ENCODE measurements at places on chromosomes 7 and 10.

DNA sequence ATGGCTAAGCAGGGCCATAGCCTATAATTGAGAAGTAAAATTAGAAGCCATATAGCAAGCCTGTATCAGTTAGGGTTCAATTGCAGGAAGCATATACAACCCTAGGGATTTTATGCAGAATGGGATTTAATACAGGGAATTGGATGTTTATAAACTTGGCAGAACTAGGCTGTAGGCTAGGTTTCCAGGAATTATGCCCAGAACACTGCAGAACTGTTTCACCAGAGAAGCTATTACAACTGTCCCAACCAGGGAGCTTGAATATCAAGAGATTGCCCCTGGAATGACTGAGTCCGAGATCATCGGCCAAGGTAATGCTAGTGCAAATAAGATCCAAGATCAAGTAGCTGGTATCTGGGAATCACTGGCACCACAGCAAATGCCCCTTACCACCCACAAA lies 64.0 kb downstream of the PRR15 start:
- DNase-seq: no peak

DNA sequence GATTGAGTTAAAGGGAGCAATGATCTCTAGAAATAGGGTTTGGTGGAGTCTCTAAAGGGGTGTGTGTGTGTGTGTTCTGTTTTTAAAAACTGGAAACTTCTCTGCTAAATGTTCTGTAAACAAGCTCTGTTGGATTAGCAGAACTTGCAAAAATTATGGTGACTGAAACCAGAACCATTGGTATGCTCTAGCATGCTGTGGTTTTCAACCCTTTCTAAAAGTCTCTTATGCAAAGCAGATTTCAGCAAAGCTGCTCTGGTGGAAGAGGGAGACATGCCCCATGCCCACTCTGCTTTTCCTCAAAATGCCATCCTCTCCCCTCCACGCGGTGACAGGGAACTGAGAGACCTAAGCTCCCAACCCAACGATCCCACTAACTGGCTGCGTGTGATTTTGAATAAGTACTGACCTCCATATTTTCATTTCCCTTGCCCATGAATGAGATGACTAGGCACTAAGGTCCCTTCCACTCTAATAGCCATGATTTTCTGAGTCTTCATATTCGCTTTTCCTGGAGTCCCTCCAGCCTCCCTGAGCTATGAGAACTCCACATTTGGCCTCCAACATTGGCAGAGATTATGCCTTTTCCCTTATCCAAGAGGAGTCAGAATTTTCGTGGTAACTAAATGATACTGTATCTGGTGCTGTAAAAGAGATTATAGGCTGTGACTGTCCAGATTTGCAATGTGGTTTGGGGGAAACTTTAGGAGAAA lies 117.3 kb upstream of the PALS2 start:
- DNase-seq: no peak

DNA sequence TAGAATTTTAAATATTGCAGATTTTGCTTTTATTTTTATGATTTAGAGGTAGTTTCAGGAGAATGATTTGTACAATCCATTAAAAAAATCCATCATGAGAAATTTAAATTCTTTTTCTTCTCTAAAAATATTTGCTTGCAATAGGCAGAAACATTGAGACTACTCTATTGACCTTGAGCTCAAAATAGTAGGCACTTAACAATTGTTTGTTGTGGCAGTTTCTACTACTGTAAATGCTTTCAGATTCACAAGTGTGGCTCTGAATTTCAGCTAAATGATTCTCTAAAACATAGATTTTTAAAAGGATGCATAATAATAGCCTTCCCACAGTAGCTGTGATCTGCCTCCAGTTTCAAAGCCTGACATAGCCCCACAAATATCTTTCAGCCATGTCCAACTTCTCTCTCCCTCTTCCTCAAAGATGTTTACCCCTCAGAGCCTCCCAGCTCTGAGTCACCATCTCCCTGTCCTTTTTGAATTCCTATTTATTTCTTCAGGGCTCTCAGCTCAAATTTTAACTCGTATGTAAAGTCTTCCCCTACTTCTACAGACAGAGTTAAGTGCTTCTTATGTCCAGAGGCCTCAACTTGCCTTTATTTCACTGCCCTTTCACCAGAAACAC lies 160.5 kb downstream of the AOAH start:
- DNase-seq: no peak

DNA sequence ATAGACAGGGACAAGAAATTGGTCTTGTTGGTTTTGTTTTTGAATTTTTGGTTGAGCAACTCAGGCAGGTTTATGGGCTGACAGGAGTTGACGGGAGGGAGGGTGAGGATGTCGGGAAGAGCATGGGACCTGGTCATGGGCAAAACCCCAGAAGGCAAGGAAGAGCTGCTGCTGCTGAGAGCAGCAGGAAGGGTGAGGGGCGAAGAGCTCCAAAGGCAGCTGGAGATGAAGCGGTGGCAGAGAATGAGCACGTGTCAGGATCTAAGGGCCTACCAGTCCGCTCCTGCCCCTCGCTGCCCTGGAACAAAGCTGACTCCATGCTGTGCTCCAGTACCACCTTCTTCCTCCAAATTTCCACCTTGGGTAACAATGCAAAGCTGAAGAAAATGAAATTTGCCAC lies 84.3 kb downstream of the ARHGAP22 start:
- DNase-seq: no peak

GRCh38 chr7:3302681-3303320 lies 1.7 kb downstream of the SDK1 start:
- DNase-seq: no peak

- DNase-seq: no peak
Observed at GRCh38 chr10:71211775-71212317, 524 bp upstream of the UNC5B start.

DNA sequence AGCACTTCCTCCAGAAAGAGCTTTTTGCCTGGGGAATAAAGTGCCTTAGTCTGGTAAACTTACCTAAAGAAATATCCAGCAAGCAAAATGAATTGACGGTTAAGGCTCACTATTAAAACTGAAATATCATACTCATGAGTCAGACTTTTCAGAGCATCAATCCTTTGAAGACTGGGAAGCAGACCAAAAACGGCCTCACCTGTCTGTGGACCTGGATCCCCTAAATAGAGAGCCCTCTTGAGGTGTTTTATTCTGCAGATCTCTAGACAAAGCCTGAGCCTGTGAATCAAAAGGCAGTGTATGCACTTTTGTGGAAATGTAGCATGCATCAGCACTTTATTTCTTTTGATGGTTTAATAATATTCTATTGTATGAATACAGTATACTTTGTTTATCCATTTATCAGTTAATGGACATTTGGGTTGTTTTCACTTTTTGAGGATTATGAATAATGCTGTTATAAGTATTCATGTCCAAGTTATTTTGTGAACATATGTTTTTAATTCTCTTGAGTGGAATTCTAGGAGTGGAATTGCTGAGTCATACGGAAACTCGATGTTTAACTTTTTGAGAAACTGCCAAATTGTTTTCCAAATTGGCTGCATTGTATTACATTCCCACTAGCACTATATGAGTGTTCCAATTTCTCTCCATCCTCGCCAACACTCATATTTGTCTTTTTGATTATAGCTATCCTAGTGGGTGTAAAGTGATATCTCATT lies 449.0 kb upstream of the IGFBP3 start:
- DNase-seq: no peak

GRCh38 chr10:130339091-130339490 lies 202.9 kb downstream of the GLRX3 start:
- DNase-seq: no peak

Data from T-helper 2 cell (primary cell).